ENCODE measurements at places on chromosomes 7 and 10.

GRCh38 chr7:106119719-106120118 lies 7.6 kb upstream of the SYPL1 start:
- no peak for DNase-seq

DNA sequence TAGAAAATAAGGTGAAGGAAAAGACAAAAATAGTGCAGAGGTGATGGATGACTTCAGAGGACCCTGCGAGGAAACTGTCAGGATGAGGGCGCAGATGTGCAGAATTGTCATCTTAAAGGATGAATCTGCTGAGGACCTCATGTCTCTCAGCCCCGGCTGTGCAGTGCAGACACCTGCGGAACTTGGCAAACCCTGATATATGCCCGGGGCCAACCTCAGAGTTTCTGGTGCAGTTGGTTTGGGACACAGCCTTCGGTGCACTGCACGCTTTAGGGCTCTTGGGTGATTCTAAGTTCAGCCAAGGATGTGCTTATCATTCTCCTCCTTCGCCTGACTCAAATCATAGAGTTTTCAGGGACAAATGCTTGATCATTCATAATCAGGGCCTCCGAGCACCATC lies 310.1 kb downstream of the TCERG1L start:
- DNase-seq, result no peak

- DNase-seq, result no peak
Observed at GRCh38 chr7:139854803-139855497, 25.9 kb downstream of the TBXAS1 start.

- DNase-seq, result peak; percentile 31
Observed at GRCh38 chr10:78215645-78216044, 182.0 kb downstream of the RPS24 start.

- no peak for DNase-seq
Observed at GRCh38 chr7:39656415-39656814, 33.0 kb downstream of the RALA start.

DNA sequence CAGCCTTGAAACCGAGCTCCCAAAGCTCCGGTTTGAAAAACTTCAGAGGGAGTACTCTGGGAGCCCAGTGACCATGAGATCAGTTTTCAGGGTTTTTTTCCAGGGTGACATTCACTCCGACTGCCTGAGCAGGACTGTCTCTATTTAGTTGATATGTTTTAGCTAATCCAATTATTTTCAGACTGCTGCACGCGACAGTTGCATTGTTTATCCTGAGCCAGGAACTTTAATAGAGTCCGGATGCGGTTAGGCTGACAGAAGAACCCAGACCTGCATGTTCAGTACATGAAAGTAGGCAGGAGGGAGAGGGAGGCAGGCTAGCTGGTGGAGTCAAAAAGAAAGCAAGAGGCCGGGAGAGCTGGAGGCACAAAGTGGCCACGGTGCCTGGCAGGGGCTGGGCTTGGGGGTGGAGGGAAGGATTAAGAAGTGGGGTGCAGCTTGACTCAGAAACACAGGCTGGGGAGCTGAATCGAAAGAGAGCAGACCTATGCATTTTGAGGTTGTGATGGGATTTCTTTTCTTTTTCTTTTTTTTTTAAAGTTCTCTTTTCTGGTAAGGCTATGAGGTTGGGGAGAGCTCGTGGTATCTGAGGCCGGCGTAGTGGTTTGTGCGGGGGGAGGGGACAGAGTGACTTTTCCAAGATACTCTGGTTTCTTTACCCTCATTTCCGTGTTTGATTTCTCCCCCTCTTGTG lies 5.7 kb downstream of the GATA3 start:
- peak; percentile 76 for DNase-seq

DNA sequence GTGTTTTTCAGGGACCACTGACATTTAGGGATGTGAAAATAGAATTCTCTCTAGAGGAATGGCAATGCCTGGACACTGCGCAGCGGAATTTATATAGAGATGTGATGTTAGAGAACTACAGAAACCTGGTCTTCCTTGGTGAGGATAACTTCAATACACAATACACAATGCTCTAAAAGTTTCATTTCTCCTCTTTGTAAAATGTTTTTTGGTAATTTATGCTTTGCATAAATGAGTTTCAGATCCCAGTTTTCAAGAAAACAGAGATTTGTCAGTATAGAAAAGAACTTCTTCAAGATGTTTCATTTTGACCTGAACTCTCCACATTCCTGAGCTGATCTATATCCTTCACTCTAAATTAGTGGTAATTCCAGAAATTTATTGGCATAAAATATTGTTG lies 14.2 kb downstream of the ZNF92 start:
- no peak for DNase-seq

Data from activated naive CD8-positive, alpha-beta T cell treated with anti-CD3 and anti-CD28 coated beads for 36 hours (primary cell).